ENCODE measurements at places on chromosomes 5 and 9.

GRCh38 chr9:37582548-37583157 is 6.5 kb upstream of the FBXO10 start:
- DNase-seq = no peak

- no peak for DNase-seq
These were observed 224.6 kb upstream of the ARRDC3 start for GRCh38 chr5:91607675-91608074.

GRCh38 chr5:76514292-76514691 is 108.9 kb downstream of the F2RL2 start:
- no peak for DNase-seq

GRCh38 chr9:129996161-129996830 is 46.7 kb downstream of the FNBP1 start:
- peak; percentile 59 for DNase-seq

DNA sequence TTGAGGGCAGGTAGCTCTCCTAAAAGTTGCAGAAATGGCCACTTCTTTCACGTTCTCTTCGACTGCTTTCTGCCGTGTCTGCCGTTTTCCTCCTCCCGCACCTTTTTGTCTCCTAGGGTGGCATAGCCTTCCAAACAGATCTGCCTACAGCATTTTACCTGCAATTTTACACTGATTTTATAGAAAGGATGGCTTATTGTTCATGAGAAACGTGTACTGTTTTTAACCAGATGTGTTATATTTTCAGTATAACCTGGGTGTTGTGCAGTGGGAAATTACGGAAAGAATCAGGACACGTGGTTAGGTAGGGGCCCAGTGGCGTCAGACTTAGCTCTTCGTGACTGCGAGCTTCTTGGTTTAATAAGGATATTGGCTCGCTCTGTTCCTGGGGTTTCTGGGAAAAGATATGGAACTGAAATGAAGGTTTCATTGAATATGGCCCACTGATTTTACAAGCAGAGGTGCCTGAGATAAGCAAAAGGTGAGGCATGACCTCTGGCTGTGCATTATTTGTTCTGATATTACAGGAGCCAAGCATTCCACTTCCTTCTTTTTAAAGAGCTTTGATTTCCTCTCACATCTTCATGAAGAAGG is 43.7 kb upstream of the PRSS3 start:
- no peak for DNase-seq

GRCh38 chr9:124259158-124259808 is 1.5 kb downstream of the NEK6 start:
- DNase-seq = no peak

DNA sequence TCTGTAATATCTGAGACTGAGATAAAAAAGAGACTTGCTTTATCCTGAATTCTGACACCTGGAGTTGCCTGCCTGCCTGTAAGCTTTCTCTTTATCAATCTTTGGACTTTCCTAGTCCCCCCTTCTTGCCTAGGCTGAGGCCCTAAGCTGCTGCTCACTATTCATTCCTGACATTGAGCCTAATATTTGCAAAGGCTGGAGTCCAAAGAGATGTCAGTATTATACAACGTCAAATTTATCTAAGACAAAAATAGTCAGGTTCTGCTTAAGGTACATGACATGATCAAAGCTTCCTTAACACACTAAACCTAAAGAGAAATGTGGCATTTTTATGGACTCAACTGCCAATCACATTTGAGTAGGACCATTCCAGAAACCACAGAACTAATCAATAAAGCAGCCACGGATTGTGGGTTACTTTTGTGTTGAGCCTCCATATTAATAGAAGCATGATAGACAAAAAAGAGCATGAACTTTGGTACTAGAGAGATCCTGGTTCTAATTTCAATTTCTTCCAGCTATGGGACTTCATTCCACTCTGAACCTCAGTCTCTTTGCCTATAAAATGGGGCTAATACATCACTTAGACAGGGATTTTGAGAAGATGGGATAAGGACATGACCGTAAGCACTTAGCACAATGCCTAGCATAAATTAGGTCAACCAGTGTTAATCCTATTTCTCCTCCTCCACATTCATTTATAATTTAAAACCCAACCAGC is 56.1 kb downstream of the IL33 start:
- DNase-seq = no peak

DNA sequence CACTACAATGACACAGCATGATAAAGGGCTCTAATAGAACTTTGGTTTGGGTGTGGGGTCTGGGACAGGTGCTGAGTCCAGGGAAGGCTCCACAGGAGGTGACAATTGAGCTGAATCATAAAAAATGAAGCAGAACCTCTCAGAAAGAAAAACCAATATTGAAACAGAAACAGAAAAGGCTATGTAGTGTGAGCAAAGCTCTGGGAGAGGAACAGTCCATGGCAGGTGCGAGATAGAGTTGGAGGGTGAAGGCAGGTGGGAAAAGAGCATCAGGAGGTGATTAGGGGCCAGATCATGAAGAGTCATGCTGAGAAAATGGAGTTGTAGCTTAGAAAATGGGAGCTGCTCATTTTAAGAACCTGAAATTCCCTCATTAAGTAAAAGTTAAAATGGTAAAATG is 164.9 kb downstream of the KCTD16 start:
- DNase-seq = no peak

GRCh38 chr9:1747417-1747967 is 267.7 kb upstream of the SMARCA2 start:
- no peak for DNase-seq

DNA sequence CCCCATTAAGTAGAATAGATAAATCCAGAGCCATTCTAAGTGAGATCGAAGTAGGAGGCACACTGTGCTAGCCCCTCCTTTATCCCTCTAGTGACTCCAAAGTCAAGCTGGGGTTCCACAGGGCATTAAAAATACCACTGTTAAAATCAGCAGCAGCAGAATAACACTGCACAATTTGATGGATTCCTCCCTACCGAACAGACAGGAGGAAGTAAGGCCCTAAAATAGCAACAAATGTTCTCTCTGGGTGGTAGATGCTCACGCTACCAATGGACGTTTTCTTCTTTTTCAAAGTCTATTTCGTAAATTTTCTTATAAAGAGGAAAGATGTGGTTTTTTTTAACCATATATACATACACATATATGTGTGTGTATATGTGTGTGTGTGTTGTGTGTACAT is 54.4 kb downstream of the FBXW11 start:
- no peak for DNase-seq

GRCh38 chr5:41721516-41721915 is 148.7 kb downstream of the OXCT1 start:
- no peak for DNase-seq

DNA sequence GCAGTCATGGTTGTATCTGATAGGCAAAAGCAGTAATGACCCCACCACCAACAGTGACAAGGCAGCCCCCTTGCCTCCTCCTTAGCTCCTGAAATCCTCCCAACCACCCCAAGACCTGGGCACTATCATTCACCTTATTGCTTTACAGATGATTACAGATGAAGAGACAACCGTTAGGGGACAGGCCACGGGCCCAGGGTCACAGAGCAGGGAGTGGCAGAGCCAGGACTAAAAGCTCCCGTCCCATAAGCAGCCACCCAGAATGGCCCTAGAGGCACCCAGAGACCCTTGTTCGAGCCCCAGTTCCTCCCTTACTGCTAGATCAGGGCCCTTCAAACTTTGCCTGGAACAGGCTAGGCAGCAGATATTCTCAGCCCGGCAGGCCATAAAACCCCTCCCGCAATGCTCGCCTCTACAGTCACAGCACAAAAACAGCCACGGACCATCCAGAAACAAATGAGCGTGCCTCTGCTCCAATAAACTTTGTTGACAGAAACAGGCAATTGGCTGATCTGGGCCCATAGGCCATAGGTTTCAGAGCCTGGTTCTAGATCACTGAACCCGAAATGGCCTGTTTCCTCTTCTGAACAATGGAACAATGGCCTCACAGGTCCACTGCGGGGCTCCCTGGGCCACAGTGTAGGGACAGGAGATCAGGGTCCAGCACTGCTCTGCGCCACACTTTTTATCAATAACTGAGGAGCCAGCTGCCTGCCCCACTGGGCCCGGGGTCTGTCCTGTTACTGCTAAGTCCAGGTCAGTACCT is 67.0 kb downstream of the LRSAM1 start:
- DNase-seq = no peak

DNA sequence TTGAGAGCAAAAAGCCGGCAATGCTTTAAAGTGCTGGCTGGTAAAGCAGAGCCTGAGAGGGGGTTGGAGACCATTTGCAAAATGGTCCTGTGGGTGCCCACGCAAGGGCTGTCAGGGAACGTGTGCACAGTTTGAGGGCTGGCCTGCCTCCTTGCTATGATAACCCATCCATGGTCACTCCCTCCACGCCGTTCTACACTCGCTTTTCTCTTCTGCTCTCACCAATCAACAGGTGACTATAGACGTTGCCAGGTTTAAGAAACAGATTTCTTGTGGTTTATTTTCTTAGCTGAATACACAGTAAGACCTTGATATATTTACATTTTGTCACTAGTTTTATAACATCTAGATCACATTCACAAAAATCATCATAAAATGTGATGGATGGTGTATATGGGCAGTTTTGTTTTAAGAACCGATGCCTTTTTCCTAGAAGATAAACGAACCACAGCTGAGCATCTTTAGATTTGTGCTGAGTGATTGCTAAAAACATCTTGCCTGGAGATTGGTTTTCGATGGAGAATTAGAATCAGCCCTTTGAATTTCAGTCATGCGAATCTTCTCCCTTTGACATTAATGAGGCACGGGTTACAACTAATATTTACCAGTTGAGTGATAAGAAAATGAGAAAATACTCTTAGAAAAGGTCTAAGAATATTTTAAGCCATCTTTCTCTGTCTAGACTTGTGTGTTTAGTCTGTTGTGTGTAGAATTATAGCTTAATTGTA is 13.9 kb downstream of the MAP1B start:
- DNase-seq = no peak

GRCh38 chr5:175214152-175214551 is 229.8 kb downstream of the DRD1 start:
- DNase-seq = no peak

DNA sequence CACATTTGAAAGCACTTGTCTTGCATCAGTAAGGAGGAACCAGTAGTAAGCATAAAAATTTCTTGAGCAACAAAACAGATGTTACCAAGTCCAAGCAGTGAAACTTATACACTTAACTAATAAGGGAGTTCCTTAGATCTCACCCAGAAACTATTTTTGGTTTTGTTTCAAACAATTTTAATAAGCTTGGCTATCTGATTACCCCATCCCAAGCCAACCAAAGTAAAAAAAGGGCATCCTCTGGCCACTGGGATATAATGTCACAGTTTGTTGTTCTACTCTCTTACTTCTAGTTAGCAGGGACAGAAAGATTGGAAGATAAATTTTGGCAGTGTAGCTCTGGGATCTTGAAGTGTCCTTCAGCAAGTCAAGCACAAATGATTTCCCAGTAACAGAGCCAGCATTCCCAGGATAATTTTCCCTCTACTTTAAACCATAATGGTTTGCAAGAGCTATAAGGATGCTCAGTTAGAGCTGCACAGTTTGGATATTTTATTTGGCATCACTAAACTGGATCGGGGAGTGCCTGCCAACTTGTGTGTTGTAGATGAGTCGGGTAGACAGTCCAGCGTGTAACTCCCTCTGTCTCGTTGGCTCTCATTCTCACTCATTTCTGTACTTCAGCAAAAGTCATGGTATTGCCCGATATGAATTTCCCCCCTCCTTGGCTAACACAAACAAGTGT is 161.9 kb upstream of the HMHB1 start:
- DNase-seq = no peak

DNA sequence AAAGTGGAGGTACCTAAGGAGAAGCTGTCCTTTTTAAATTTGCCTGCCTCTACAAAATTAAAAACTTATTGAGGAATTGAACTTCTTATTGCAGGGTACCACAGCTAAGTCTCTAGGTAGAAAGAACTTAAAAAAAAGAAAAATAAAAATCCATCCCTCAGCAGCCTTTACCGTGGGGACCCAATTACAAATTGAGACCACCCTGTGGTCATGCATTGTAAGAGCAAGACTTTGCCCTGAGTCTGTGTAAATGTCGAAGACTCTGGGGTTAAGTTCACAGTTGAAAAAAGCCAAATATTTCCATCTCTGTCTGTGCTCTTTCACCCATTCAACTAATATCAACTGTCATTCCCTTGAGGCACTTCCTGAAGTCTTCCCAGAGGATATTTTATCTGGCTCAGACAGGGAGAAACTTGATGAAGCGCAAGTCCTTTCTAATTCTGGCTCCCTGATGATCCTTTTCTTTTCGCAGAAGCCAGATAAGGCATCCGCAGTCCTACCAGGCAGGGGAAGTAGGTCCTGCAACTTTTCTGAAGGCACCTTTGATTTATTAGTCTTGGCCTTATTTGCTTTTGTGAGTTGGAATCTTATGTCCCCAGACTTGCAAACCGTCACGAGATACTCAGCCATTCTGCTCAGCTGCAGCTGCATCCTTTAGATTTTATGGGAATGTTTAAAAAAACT is 323.8 kb upstream of the WWC1 start:
- no peak for DNase-seq

GRCh38 chr9:77769246-77769645 is 121.1 kb upstream of the GNA14 start:
- no peak for DNase-seq

DNA sequence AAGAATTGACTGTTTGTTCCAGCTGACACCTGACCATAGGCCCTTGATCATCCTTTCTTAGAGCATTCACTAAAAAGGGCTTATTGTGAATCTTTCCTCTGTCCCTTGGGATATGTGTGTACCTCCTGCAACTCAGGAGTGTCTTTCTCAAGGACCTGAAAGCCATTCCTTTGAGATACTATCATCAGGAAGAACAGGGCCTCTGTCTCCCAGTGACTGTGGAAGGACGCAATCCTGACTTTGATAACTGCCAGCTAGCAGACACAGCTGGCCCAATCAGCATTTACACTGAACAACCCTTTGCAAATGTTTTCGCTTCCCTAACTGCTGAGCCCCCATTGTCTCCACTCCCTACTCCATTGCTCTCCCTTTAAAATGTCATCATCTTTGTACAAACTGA is 144.4 kb downstream of the RMI1 start:
- no peak for DNase-seq

- DNase-seq = no peak
These were observed 345.0 kb downstream of the GABRB2 start for GRCh38 chr5:161201558-161201957.

GRCh38 chr5:16932401-16932800 is 3.7 kb downstream of the MYO10 start:
- no peak for DNase-seq

DNA sequence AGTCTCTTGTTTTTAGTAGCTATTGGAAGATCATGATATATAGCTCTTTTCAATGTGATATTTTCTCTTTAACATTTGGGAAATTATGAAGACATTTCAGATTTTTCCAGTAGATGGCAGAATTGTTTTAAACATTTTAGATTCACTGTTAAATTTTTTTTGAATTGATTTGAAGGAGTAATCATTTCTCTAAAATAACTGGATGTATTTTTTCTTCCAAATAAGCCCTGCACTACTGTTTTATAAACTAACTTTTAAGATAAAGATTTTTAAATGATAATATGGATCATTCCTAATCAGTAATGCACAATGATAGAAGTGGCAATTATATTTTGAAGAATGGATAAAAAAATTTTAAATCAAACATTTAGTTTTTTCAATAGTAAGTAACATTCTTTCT is 14.2 kb downstream of the NDUFAF2 start:
- peak; percentile 2 for DNase-seq

GRCh38 chr5:177222269-177222668 is 81.2 kb downstream of the RAB24 start:
- DNase-seq = no peak
